ENCODE measurements at places on chromosomes 6 and 20. TPM values are rescaled to one million over a fixed set of nuclear protein-coding genes. Genes with fewer than 3 reads are reported as not detected.

The THEMIS gene
- not detected for total RNA-seq

The SEMG1 gene
- total RNA-seq, result not detected

The KAT14 gene
- total RNA-seq, result 2.6 TPM

The GABRR2 gene
- not detected for total RNA-seq

The HNF4A gene
- total RNA-seq, result 70.7 TPM

Measured in HT-29 (cell line).